Mesothelial cell of epicardium (in vitro differentiated cells): ENCODE measurements at places on chromosomes 16 and 17. TPM values are rescaled to one million over a fixed set of nuclear protein-coding genes. Genes with fewer than 3 reads are reported as not detected.

DNA sequence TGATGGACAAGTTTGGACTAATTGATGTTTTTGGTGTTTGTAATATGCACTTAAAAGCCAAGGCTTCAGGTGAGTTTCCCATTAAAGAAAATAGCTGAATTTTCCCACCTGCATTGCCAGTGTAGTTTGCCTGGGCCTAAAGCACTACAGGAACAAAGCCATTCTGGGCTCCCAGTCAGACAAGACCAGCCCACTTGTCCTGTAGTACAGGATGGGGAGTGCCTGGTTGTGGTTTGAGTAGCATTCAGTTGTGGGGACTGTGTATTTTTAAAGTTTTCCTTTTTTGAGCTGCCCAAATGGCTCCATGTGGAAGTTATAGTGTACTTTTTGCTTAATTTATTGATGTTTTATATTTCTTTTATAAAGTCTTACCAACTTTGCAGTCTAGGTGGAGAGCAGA is 91.7 kb downstream of the TANGO6 start:
- no peak for DNase-seq

DNA sequence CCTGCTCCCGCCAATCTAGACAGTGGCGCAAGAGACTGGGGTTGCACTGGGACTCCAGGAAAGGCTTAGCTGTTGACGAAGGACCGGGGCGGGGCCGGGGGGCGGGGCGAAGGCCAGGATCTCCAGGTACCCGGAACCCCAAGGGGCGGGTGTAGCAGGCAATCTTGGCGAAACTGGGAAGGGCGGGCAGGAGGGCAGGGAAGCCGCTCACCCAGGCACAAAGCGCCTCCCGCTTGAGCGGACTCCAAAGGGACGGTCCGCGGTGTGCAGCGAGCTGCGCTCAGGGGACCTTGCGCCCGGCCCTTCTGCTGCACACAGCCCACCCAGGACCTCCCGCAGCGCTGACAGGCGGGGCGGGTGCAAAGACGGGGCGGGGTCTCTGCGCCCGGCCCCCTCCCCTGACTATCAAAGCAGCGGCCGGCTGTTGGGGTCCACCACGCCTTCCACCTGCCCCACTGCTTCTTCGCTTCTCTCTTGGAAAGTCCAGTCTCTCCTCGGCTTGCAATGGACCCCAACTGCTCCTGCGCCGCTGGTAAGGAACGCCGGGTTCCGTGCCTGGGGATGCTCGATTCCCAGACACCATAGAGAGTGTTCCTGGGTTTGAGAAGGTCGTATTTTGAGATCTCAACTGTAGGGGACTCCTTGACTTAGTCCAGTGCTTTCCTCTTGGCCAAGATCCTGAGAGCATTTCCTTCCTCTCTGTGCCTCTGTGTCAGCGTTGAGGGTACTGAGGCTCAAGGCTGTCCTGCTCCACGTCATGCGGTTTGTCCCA is at the start of gene MT1F:
TSS of gene MT1F (plus strand) at position 405 of the 772 bp plus-strand sequence. CDS start at position 505, 100 bp downstream.
- no peak for DNase-seq

GRCh38 chr17:82188001-82188961 is 24.4 kb downstream of the CCDC57 start:
- no peak for DNase-seq

The CCDC102A gene
- 30.6 to 31.9 TPM (median 31.3 TPM) in 3 replicates for total RNA-seq

GRCh38 chr17:76527430-76528111 is 9.9 kb downstream of the CYGB start:
- DNase-seq, result no peak

The PMM2 gene
- 41.3 to 41.7 TPM (median 41.4 TPM) in 3 replicates for total RNA-seq

The FBXO39 gene
- not detected in 3 replicates for total RNA-seq

- no peak for DNase-seq
Observed at GRCh38 chr17:38449364-38449763, 21.1 kb downstream of the ARHGAP23 start.

DNA sequence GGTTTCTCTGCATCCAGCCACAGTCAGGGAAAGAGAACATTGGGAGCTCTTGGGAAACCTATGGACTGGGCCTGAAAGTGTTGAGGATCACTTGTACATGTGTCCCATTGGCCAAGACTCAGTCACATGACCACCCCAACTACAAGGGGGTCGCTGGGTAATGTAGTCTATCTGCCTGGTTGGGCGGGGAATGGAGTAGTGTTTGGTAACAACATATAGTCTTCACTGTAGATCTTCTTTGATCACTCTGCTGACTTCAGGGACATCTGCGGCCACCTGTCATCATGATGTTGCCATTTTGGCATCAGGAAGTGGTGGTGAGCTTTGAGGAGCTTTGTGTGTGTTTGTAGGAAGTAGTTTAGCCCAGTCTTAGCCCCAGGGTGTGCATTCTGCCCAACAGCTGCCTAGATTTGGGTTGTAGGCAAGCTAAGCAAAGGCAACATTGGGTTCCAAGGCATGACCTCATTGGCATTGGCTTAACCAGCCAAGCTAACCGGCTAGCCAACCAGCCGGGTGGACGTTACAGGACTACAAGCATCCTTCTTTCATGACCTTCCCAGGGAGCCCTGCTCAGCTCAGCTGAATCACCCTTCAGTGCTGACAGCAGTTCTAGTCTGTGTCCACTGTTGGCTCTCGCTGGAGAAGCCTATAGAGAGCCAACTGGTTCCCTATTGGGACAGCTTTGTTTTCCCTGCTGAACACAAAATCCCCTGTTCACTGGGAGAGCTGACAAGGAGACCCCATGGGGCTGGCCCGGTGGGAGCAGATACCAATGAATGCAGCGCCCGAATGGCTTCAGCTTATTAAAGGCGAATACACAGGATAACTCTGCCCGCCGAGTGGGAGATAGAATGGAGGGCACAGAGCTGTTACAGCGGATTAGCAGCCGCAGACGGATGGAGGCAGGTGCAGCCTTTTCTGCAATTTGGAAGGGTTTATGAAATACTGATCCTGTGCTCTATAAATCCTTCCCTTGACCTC is 178.6 kb downstream of the NTN1 start:
- no peak for DNase-seq

The C16orf86 gene
- total RNA-seq, result 1.2 to 2.0 TPM (median 1.8 TPM) in 3 replicates

- DNase-seq, result no peak
Observed at GRCh38 chr16:66859397-66860068, 15.3 kb downstream of the CA7 start.
